Glutamatergic neuron (in vitro differentiated cells): ENCODE measurements at places on chromosomes 3 and 15.

GRCh38 chr15:33448961-33449606 lies 138.3 kb downstream of the RYR3 start:
- DNase-seq = no peak

DNA sequence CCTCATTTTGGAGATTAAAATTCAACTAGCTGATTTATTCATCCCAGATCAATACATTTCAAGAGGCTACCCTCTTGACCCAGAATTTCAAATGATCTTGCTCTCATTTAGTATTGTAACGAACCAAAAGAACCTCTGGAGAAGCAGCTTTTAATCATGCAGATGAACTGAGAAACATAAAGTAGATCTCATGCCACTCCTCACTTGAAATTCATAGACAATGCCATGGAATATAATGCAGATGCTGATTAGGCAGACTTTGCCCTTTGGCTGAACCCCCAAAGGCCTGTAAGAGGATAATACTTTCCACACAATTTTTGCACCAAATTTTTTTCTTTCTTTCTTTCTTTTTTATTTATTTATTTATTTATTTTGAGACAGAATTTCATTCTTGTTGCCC lies 358.3 kb downstream of the NEK10 start:
- no peak for DNase-seq

DNA sequence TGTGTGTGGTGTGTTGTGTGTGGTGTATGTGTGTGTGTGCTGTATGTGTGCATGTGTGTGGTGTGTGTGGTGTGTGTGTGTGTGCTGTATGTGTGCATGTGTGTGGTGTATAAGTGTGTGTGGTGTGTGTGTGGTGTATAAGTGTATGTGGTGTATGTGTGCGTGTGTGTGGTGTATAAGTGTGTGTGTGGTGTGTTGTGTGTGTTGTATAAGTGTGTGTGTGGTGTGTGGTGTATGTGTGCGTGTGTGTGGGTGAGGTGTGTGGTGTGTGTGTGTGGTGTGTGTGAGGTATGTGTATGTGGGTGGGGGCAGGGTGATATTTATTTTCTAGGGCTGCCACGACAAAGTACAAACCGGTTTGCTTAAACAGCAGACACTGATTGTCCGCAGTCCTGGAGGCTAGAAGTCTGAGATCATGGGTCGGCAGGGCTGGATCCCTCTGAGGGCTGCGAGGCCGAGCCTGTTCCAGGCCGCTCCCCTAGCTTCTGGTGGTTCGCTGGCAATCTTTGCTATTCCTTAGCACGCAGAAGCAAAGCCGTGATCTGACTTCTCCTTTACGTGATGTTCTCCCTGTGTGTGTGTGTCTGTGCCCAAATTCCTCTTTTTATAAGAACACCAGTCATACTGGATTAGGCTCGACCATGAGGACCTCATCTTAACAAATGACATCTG lies 160.2 kb downstream of the XXYLT1 start:
- no peak for DNase-seq

DNA sequence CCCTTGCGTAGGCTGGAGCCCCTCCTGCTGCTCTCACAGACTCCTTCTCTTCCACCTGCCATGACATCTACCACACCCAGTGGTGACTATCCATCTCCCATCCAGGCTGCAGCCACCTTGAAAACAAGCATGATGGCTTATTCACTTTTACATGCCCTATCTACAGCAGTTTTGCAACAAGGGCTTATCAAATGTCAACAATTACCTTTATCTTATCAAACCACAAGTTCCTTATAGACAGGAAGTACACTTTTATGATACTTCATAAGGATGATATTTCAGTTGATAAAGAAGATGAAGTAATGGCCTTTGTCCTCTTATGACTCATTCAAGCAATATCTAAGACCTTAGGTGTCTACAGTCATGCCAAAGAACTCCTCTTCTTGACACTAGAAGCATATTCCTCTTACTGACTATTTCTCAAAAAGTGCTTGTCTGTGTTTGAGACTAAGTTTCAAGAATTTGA lies 125.3 kb upstream of the SPRED1 start:
- no peak for DNase-seq

- DNase-seq = no peak
Observed at GRCh38 chr3:78569804-78570203, 1198.0 kb downstream of the ROBO1 start.

GRCh38 chr3:5389057-5389456 lies 201.6 kb downstream of the EDEM1 start:
- no peak for DNase-seq

DNA sequence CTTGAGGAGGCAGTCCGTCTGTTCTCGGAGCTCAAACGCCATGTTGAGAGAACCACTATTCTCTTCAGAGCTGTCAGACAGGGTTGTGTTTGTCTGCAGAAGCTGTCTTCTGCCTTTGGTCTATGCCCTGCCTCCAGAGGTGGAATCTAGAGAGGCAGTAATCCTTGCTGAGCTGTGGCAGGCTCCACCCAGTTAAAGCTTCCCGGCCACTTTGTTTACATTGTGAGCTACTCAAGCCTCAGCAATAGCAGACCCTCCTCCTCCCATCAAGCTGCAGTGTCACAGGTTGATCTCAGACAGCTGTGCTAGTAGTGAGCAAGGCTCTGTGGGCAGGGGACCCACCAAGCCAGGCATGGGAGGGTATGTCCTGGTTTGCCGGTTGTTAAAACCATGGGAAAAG lies 8.9 kb downstream of the OR5AC2 start:
- no peak for DNase-seq

- no peak for DNase-seq
Observed at GRCh38 chr3:107413264-107413663, 36.0 kb downstream of the CCDC54 start.

DNA sequence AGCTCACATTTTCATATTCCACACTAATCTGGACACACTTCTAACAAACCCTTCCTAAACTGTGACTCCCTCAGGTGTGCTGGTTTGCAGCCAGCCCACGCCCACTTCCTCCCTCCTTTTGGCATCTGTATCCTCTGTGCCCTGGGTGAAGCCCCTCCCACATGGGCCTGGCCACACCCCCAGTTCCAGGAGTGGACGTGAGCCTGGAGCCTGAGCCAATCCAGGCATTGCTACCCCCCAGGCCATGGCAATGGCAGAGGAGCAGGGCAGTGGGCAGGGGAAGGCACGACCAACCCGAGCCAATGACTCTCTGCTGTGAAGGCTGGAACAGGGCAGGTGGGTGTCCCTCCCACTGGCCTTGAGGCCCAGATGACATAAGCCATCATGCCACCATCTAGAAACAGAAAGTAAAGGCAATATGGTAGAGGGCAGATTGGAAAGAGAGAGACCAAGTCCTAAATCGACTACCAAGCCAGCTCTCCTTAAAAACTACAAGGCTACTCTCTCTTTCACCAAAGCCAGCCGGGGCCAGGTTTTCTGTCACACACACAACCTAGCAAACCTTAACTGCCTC lies 18.6 kb downstream of the FAM174B start:
- peak; percentile 39 for DNase-seq

DNA sequence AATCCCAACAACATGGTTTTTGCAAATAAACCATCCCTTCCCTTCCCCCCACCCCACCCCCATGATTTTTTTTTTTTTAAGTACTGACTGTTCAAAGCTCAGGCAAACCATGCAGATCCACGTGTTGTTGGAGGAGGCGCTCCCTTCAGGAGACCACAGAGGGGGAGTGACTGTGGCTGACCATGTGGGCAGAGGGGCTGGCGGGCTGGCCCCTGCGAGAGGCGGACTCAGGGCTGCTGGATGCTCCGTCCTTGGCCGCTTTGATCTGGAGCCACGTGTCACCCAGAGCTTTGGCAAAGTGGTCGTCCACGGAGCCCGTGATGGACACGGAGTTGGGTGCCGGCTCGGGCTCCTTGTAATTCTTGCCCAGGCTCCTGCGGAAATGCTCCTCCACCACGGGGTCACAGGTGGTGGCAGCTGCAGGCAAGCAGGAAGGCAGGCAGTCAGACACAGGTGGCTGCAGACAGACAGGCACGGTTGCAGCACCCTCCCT lies 85.3 kb downstream of the VGLL4 start:
- peak; percentile 57 for DNase-seq

- DNase-seq = no peak
Observed at GRCh38 chr15:83980637-83981036, 254.9 kb upstream of the GOLGA6L4 start.

DNA sequence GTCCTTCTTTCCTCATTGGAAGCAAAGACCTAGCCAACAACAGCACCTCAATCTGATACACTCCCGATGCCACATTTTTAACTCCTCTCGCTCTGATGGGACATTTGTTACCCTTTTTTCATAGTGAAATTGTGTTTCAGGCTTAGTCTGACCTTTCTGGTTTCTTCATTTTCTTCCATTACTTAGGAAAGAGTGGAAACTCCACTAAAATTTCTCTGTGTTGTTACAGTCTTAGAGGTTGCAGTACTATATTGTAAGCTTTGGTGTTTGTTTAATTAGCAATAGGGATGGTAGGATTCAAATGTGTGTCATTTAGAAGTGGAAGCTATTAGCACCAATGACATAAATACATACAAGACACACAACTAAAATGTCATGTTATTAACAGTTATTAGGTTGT lies 29.6 kb upstream of the CRTC3 start:
- no peak for DNase-seq

GRCh38 chr3:15313461-15313860 lies 18.9 kb downstream of the SH3BP5 start:
- no peak for DNase-seq

DNA sequence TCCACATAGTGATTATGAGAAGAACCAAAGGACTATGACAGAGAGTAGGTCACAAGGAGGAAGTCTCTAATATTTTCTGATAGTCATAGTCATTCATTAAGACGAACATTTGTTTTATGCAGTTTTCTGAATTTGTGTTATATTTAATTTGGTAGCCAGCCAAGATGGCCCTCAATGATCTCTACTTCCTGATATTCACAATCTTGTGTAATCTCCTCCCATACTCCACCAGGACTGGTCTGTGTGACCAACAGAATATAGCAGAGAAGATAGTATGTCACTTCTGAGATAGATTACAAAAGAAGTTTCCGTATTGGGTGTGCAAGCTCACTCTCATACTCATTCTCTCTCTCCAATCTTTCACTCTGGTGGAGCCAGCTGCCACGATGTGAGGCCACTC lies 30.8 kb downstream of the HLTF start:
- no peak for DNase-seq
